ENCODE measurements at places on chromosomes 2 and 18.

DNA sequence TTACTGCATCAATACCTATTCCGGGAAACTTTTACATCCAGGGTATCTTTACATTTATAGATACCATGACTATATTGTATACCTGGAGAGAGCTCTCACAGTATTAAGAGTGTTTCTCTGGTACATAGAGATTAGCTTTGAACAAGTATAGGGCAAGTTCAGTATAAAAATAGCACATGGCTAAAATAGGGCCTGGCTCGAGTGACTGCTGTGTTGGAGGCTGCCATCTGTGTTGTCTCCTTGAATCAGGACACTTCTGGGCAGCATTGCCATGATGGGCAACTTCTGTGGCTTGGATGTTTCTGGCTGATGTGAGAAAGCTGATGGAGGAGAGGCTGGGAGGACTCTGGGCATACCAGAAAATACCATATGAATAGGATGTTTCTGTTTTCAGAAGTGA lies 18.7 kb downstream of the ARHGAP28 start:
- H3K27ac ChIP-seq: no peak overlapping the region
- H3K4me3 ChIP-seq: no peak overlapping the region
- H3K4me1 ChIP-seq: no peaks in the 10 kb centered on the region
- H3K27me3 ChIP-seq: no peaks in the 10 kb centered on the region
- H3K36me3 ChIP-seq: no peaks in the 10 kb centered on the region

GRCh38 chr2:6723865-6724604 lies 141.7 kb downstream of the CMPK2 start:
- DNase-seq: no peak
- H3K27me3 ChIP-seq: no peaks in the 10 kb centered on the region
- H3K36me3 ChIP-seq: no peaks in the 10 kb centered on the region
- no peak overlapping the region for H3K4me3 ChIP-seq
- H3K4me1 ChIP-seq: no peaks in the 10 kb centered on the region
- H3K27ac ChIP-seq: no peak overlapping the region

- no peak overlapping the region for H3K27ac ChIP-seq
- H3K4me3 ChIP-seq: no peak overlapping the region
- no peaks in the 10 kb centered on the region for H3K4me1 ChIP-seq
- H3K27me3 ChIP-seq: no peaks in the 10 kb centered on the region
- no peaks in the 10 kb centered on the region for H3K36me3 ChIP-seq
- DNase-seq: no peak
These were observed 18.7 kb upstream of the DHRS9 start for GRCh38 chr2:169050476-169051240.

GRCh38 chr2:120108749-120109148 lies 95.9 kb downstream of the EPB41L5 start:
- peaks cover 22% of the 10 kb centered on the region for H3K4me1 ChIP-seq
- no peaks in the 10 kb centered on the region for H3K27me3 ChIP-seq
- no peak for DNase-seq
- no peak overlapping the region for H3K27ac ChIP-seq
- H3K4me3 ChIP-seq: no peak overlapping the region
- no peaks in the 10 kb centered on the region for H3K36me3 ChIP-seq

GRCh38 chr2:96412307-96413258 lies 77.0 kb downstream of the NCAPH start:
- no peak overlapping the region for H3K27ac ChIP-seq
- H3K4me1 ChIP-seq: peaks cover 1% of the 10 kb centered on the region
- no peaks in the 10 kb centered on the region for H3K36me3 ChIP-seq
- H3K27me3 ChIP-seq: no peaks in the 10 kb centered on the region
- no peak for DNase-seq

- H3K4me1 ChIP-seq: no peaks in the 10 kb centered on the region
- no peak overlapping the region for H3K4me3 ChIP-seq
- no peaks in the 10 kb centered on the region for H3K27me3 ChIP-seq
- no peak overlapping the region for H3K27ac ChIP-seq
- DNase-seq: no peak
These were observed 116.1 kb upstream of the GPC1 start for GRCh38 chr2:240319221-240319854.

DNA sequence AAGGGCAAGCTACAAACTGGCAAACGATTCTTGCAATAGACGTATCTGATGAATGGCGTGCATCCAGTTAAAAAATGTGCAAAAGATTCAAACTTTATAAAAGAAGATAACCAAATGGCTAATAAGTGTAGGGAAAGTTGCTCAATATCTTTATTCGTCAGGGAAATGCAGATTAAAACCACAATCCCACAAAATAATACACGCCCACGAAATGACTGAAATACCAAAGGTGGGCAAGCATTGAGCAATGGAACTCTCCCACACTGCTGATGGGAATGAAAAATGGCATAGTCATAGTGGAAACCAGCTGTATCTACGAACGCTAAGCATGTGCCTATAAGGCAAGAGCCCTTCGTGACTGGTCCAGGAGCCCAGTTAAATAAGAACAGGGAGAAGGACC lies 168.6 kb upstream of the SIX2 start:
- no peaks in the 10 kb centered on the region for H3K36me3 ChIP-seq
- H3K27me3 ChIP-seq: peaks cover 10% of the 10 kb centered on the region
- no peaks in the 10 kb centered on the region for H3K4me1 ChIP-seq
- no peak for DNase-seq
- no peak overlapping the region for H3K27ac ChIP-seq
- H3K4me3 ChIP-seq: no peak overlapping the region

- H3K36me3 ChIP-seq: no peaks in the 10 kb centered on the region
- H3K4me3 ChIP-seq: no peak overlapping the region
- H3K27ac ChIP-seq: no peak overlapping the region
- H3K4me1 ChIP-seq: no peaks in the 10 kb centered on the region
- no peak for DNase-seq
These were observed 250.6 kb downstream of the EIPR1 start for GRCh38 chr2:3126911-3127621.

- peaks cover 9% of the 10 kb centered on the region for H3K4me1 ChIP-seq
- no peaks in the 10 kb centered on the region for H3K36me3 ChIP-seq
- no peaks in the 10 kb centered on the region for H3K27me3 ChIP-seq
- H3K4me3 ChIP-seq: no peak overlapping the region
- no peak for DNase-seq
- no peak overlapping the region for H3K27ac ChIP-seq
These were observed 5.4 kb upstream of the IL1R2 start for GRCh38 chr2:101986376-101986775.

- H3K27ac ChIP-seq: no peak overlapping the region
- no peak for DNase-seq
- H3K27me3 ChIP-seq: no peaks in the 10 kb centered on the region
- H3K4me1 ChIP-seq: no peaks in the 10 kb centered on the region
- no peaks in the 10 kb centered on the region for H3K36me3 ChIP-seq
These were observed 122.6 kb downstream of the DYSF start for GRCh38 chr2:71575966-71576365.

- H3K4me3 ChIP-seq: no peak overlapping the region
- no peak overlapping the region for H3K27ac ChIP-seq
- no peaks in the 10 kb centered on the region for H3K36me3 ChIP-seq
- no peaks in the 10 kb centered on the region for H3K27me3 ChIP-seq
These were observed 53.6 kb upstream of the RNF152 start for GRCh38 chr18:61946449-61946848.

- H3K27ac ChIP-seq: peak overlapping the region; percentile 51
- DNase-seq: no peak
- no peaks in the 10 kb centered on the region for H3K36me3 ChIP-seq
These were observed 36.8 kb downstream of the KCTD1 start for GRCh38 chr18:26511339-26512071.

DNA sequence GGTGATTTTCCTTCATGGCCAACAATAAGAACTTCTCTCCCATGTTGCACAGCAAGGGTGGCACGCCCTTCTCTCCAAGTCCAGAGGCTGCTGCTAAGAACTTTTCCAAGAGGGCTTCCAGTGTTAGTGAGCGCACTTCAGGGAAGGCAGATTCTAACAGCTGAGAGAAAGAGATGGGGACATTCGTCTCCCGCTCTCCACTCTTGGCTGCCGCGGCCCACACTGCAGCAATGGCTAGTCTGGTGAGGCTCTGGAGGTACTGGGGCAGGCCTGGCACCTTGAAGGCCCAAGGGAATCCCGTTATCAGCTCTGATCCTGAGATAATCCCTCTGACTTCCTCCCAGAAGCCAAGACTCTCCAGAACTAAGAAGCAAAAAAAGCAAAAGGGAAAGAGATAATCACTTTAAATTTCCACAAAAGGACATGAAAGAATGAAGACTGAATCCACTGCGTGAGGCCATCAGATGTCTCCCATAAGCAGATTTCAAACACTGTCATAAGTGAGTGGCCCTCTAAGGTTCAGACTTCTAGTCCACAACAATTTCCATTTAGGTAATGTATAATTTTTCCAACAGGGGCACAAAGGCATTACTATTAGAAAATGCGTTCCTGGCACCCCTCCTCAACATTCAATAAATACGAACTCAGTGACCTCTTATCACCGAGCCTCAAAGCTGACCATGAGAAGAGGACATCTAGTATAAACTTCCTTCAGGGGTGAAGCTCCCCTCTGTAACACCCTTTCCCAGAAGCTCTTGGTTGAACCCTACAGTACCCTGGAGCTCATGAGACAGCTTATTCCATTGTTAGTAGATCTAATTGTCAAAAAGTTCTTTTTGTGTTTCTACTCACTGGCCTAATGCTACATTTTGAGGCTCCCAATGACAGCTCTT lies 66.7 kb upstream of the ZFP36L2 start:
- H3K36me3 ChIP-seq: no peaks in the 10 kb centered on the region
- no peaks in the 10 kb centered on the region for H3K4me1 ChIP-seq
- H3K27me3 ChIP-seq: no peaks in the 10 kb centered on the region
- no peak overlapping the region for H3K4me3 ChIP-seq

DNA sequence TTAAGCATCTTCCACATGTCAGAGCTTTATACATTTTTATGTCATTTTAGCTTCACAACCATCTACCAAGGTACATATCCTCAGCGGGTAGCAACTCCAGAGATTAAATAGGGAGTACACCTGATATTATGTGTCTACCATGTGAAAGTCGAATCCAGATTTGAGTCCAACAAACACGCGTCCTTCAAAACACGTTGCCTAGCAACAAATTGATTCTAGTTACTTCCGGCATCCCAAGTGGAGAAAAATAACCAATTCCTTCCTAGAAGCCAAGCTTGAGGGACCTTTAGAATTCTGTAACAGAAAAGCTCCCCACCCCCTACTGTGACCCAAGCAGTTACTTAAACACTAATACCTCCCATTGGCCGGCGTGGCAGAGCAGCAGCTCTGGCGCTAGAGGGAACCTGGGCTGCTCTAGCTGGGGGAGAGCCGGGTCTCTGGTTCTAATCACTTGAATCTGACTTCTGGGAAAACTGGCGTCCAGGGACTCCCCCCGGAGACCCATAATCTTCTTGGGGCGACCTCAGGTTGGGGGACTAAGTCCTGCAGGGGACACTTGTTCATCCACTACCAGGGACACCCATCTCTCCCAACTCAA lies at the start of gene ERICH2:
ERICH2 (plus strand) TSS at position 371 of the 598 bp plus-strand sequence. CDS start 304 bp downstream, outside the sequence.
- no peaks in the 10 kb centered on the region for H3K36me3 ChIP-seq
- DNase-seq: peak; percentile 51
- H3K27ac ChIP-seq: peak within 1 kb of the TSS; percentile 21
- H3K27me3 ChIP-seq: no peaks in the 10 kb centered on the region

GRCh38 chr2:44304258-44304657 lies 29.0 kb downstream of the SLC3A1 start:
- no peaks in the 10 kb centered on the region for H3K27me3 ChIP-seq
- H3K27ac ChIP-seq: no peak overlapping the region
- H3K4me3 ChIP-seq: no peak overlapping the region
- no peaks in the 10 kb centered on the region for H3K4me1 ChIP-seq
- DNase-seq: no peak

DNA sequence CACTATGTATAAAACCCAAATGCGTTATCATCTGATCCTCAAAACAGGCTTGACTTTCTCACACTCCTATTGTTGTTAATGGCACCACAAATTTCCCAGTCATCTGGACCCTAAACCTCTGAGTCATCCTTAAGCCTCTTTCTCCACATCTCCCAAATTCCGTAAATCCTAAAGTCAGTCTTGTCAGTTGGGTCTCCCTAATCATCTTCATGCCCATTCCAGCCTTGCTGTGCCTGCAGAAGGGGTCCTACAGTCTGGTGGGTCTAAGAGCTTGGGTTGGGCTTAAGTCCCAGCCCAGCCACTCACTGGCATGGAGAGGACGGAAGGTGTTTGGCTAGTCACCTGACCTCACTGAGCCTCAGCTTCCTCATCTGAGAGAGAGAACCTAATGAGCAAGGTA lies 265.1 kb upstream of the SIX3 start:
- no peak overlapping the region for H3K27ac ChIP-seq
- no peaks in the 10 kb centered on the region for H3K36me3 ChIP-seq
- no peaks in the 10 kb centered on the region for H3K27me3 ChIP-seq
- no peak overlapping the region for H3K4me3 ChIP-seq
- DNase-seq: no peak

Measured in adrenal gland (tissue), 19 donors.